ENCODE measurements at places on chromosomes 16 and 17.

DNA sequence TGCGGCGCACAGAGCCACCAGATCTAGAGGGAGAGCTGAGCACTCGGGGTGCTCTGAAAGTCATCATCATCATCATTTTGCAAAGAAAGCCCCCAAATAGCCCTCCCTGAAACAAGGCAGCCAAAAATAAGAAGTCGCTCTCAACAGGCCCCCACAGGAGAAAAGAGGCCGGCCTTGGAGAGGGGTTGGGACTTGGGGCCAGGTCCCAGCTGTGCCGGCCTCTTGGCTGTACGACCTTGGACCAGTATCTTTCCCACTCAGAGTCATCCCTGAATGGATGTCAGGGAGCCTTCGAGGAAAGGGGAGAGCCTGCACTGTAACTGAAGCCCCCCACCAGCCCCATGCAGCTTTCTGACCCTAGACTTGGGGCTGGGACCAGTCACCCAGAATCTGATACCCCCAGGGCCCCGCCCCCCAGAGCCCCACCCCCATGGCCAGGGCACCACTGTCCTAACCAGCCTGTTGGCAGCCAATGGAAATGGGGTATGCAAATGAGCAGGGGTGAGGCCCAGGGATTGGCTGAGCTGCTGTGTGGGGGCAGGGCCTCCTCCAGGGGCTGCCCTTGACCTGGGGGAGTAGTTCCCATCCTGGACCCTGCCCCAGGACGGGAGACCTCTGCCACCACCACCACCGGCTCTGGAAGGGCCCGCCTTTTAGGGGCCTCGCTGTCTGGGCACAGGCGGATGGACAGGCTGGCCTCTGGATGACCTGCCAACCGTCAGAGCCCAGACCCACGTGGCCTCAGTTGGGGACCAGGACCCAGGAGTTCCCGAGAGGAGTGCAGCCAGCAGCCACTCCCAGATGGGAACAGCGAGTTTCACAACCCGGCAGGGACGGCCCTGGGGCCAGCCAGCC is 15.4 kb downstream of the ZFPM1 start:
- DNase-seq = no peak

GRCh38 chr17:17749025-17749772 is 67.9 kb downstream of the RAI1 start:
- DNase-seq = peak; percentile 97

DNA sequence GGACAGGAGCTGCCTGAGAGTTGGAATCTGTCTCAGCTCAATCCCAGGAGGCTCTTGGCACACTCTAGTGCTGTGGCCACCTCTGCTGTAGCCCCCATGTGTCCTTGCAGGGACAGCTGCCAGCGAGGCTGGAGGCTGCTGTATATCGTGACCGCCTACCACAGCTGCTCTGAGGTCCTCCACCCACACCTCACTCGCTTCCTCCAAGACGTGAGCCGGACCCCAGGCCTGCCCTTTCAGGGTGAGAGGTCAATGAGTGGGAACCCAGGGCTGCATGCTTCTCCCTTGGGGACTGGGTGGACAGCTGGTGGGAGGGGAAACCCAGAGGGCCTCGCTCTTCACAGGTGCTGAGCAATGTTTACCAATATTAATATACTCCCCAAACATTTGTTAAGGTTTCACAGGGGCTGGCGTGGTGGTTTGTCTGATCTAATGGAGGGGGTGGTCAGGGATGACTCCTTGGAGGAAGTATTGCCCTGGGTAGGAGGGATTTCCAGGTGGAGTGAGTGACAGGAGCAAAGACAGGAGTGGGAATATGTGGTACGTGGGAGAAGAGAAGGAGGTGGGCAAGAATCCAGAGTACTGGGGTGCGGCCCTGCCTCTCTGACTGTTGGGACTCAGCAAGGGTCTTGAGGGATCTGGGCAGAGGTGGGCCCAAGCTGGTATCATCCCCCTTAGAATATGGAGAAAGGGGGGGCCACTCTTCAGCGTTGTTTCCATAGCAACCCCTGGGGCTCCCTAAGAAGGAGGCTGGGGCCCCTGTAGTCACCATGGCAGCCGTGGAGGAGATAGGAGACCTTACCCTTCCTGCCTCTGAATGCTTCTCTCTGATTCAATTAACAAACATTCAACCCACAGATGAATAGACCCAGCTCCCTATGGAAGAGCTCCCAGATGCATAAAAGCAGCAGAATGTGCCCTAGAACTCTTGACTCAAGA is 22.2 kb upstream of the ALKBH5 start:
- DNase-seq = no peak

GRCh38 chr16:81900014-81900413 is 111.3 kb downstream of the SDR42E1 start:
- DNase-seq = no peak

- DNase-seq = no peak
Observed at GRCh38 chr17:46863383-46864121, 12.2 kb downstream of the WNT9B start.

- DNase-seq = no peak
Observed at GRCh38 chr17:2549392-2550211, 37.9 kb upstream of the METTL16 start.

GRCh38 chr17:6831661-6832263 is at the start of gene TEKT1:
Gene TEKT1 (minus strand): TSS chr17:6831729. CDS start chr17:6830376, 1,353 bp downstream.
- peak; percentile 62 for DNase-seq

GRCh38 chr16:50252874-50253513 is 13.4 kb upstream of the ADCY7 start:
- DNase-seq = no peak

DNA sequence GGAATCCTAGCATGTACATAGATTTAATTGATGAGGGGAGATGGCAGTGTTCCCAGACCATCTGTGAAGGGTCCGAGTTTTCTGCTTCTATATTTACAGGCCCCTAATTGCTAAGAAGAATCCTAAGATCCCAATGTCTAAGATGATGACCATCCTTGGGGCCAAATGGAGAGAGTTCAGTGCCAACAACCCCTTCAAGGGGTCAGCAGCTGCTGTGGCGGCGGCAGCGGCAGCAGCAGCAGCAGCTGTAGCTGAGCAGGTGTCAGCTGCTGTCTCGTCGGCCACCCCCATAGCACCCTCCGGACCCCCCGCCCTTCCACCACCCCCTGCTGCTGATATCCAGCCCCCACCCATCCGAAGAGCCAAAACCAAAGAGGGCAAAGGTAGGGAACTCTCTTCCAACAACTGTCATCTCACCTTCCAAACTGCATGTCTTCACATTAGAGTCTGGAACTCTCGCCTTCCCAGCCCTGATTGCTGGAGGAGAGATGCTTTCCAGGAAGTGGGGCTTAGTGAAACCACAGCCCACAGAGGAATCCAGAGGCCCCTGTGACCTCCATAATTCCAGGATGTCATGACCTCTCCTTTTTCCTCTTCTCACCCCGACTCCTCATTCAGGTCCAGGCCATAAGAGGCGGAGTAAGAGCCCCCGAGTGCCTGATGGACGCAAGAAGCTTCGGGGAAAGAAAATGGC is 4.7 kb downstream of the CHD3 start:
- DNase-seq = no peak

GRCh38 chr17:3762922-3763776 is 37.8 kb downstream of the ITGAE start:
- DNase-seq = no peak

- no peak for DNase-seq
Observed at GRCh38 chr16:75264999-75265910, 13.8 kb upstream of the BCAR1 start.

DNA sequence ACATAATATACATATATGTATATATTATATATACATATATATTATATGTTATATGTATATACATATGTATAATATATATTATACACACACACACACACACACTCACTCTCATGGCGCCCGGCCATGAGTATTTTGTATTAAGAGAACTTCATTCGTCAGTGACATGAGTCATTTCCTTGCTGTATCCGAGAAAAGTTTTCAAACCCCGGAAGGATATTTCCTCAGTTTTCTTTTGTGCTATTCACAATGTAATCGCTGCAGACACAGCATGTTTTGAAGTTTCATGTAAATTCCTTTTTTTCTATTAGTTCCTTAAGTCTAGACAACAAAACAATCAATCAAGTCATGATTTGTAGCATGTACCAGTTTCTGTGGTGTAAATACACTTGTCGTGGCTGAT is 33.3 kb downstream of the OR1D5 start:
- DNase-seq = no peak

GRCh38 chr17:13409455-13409854 is 192.3 kb downstream of the HS3ST3A1 start:
- DNase-seq = no peak

GRCh38 chr17:59230764-59231163 is 10.5 kb downstream of the GDPD1 start:
- DNase-seq = no peak

DNA sequence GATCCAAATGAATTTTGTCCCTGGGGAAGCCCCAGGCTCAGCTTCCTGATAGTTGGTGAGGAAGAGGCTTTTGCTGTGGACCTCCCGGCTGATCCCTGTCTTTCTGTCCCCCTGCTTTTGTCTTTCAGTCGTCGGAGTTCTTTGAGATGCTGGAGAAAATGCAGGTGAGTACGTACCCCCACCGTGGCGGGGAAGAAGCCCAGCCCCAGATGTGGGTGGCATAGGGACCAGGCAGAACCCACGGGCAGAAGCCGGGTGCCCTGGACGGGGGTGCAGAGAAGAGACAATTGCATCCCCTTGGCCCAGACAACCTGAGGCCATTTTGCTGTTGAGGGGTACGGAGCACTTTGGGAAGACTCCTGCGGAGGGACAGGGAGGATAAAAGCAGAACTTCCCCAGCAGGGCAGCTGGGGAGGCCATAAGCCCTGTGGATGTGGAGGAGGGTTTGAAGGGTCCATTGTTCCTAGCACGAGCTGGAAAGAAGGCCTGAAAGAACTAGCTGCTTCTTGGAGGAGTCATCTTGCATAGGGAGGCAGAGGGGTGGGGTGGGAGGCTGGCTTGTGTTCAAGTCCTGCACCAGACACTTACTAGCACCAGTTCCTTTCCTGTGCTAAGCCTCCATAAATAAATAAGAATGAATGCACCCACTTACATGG is 105.6 kb downstream of the OR1D5 start:
- no peak for DNase-seq

- DNase-seq = no peak
Observed at GRCh38 chr17:12998874-12999273, 19.0 kb downstream of the ELAC2 start.

DNA sequence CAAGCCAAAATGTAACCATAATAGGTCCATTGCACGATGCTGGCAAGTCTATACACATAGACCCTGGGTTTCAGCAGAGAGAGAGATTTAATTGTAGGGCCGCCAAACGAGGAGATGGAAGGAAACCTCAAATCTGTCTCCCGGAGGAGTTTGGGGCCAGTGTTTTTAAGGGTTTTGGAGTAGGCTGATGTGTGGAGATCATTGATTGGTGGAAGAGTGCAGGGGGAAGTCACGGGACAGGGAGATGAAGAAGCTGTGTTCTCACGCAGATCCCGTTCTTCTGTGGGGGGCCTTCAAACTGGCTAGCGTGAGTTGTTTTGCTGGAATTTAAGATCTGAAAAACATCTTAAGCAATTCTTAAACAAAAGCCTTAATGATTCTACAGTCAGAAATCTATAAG is 84.8 kb downstream of the KATNIP start:
- DNase-seq = no peak

DNA sequence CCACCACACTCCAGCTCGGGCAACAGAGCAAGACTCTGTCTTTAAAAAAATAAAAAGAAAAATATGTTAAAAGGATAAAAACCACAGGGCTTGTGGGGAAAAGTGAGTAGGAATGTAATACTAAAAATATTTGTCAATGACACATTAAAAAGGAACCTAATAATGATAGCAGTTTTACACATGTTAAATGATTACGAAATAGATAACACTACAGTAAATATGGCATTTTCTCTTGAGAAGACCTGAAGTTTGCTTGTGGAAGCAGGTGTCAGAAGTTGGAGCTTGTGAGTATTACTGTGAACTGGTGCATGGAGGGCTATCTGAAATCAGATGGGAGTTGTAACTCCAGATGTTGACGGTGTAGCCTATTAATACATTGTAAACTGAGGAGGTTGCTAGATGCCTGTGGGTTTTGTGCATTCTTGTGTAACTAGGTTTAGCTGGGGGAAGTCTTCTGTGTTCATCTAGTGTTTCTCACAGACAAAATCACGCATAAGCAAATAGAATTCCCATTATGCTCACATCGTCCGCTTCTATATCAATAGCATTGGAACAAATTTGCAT is 44.2 kb upstream of the CLEC18A start:
- no peak for DNase-seq

GRCh38 chr17:75983501-75984181 is 4.6 kb downstream of the TEN1 start:
- no peak for DNase-seq

GRCh38 chr17:29292071-29292991 is 1.6 kb downstream of the NUFIP2 start:
- peak; percentile 45 for DNase-seq

GRCh38 chr16:80743772-80744171 is 60.6 kb downstream of the CDYL2 start:
- DNase-seq = no peak

DNA sequence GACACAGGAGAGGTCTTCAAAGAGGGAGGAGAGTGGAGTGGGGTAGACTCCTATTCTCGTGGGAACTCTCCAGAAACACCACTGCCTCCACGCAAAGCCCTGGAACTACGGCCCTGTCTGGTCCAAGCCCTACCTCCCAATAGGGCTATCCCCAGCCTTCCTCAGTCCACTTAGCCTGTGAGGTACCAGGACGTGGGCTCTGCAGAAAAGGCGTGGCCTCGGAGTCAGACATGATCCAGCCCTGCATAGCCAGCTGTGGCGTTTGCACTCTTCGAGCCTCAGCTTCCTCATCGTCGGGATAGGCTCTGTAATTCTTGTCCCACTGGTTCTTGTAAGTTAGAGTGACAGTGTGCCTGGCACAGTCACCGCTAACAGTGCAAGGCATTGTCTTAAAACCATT is 13.8 kb downstream of the ENDOV start:
- DNase-seq = no peak

DNA sequence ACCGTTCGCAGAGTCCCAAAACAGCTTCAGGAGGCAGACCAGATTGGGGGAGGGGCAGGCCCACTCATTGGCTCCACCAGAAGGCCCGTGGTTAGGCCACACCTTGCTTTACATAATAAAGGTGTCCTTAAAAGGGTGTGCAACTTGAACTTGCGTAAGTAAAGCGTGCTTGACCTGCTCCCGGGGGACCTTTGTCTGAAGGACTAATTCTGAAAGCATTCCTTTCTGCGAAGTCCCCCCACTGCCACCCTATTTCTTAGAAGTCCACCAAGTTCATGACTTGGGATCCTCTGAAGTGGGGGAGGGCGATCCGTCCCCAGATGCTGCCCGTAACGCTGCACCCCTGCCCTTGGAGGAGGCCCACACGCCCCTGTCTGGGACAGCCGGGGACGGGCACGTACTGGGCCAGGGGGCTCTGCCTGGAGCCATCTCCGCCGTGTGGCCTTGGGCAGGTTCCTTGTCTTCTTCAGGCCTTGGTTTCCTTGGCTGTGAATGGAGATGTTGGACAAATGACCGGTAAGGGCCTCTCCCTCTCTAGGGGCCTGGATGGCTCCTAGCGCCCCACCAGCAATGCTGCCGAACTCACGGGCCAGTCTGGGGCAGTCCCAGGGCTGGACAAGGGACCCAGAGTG is 823 bp upstream of the ZNF469 start:
- no peak for DNase-seq
